ENCODE measurements at places on chromosomes 2 and 18.

- no peak for DNase-seq
Observed at GRCh38 chr2:240300261-240300821, 135.1 kb upstream of the GPC1 start.

DNA sequence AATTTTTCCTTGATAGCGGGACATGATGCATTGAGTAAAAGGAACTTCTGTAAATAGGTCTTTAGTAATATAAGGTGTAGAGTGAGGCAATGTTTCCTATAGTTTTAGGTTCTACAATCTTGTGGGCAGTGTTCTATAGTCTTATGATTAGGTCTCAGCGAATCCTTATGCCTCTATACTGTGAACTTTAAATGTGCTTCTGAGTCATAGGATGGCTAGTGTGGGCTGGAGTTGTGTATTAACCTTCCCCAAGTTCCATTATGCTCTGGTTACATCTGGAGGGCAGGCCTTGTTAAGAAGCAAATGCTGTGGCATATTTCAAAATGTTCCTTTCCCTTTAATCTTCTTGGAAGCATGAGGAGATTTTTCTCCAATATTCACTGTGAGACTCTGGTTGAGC, 73.5 kb downstream of the ROCK2 start:
- no peak for DNase-seq

GRCh38 chr2:69452687-69453086, 15.5 kb upstream of the NFU1 start:
- no peak for DNase-seq

DNA sequence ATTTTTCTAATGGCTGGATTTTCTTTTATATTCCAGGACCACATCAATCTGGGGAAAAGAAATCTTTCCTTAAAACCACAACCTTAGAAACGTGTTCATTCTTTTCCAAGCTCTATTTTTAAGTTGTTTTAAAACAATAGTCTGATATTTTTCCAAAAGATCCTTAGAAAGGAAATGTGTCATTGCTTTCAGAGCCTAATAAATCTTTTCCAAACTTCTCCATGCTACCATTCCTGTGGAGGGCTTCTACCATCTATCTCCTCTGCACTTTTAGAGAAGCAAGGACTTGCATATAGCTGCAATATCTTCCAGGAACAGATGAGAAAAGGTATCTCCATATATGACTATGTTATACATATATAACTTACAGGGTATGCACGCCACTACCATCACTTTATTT, 21.2 kb downstream of the WDFY1 start:
- DNase-seq: no peak

GRCh38 chr2:118371515-118371914, 283.2 kb downstream of the INSIG2 start:
- DNase-seq: peak; percentile 72

DNA sequence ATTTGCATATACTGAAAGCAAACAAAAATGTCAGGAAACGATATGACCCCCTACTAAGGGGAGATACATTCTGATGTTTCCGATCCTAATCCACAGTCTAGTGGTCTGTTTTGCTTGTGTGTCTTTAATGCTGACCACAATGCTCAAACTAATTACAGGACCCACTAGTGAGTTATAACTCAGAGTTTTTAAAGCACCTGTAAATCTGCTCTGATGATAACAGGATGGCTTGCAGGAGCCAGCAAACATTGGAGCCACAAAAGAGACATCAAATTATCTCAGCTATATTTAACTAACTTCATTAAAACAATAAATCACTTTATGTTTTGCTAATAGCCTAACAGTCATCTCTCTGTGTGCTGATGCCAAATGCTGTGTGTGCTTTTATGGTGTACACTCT, 300.3 kb downstream of the NBAS start:
- DNase-seq: no peak

DNA sequence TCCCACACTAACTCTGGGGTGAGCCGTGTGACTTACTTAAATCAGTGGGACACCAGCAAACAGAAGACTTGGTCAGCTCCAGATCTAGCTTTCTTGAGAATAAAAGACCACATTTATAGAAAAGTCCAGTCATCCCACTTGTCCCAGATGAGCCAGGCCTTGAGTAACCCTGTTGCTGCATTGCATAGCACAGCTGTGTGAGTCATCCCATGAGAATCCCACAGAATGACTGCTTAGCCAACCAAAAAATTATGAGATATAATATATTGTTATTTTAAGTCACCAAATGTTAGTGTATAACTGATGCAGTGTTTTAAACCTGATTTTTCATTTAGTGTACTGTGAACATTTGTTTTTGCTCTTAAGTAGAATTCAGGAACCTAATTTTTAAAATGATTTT, 94.2 kb upstream of the FSHR start:
- no peak for DNase-seq

GRCh38 chr2:202564226-202564625, 70.5 kb upstream of the FAM117B start:
- no peak for DNase-seq

DNA sequence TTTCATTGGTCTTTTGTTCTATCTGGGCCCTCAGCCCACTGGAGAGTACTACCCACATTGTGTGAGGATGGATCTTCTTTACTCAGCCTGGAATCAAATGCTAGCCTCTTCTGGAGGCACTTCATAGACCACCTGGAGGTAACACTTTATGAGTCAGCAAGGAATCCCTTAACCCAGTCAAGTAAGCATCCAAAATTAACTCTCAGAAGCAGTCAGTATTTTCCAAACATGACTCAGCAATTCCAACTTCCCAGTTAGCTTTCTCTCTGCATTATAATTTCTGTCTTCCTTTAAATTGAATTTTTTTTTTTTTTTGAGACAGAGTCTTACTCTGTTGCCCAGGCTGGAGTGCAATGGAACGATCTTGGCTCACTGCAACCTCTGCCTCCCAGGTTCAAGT, 142.7 kb downstream of the ACKR3 start:
- no peak for DNase-seq

GRCh38 chr18:41244591-41245037, 710.4 kb upstream of the PIK3C3 start:
- DNase-seq: no peak

GRCh38 chr18:50822756-50823155, 2.9 kb upstream of the MRO start:
- no peak for DNase-seq

DNA sequence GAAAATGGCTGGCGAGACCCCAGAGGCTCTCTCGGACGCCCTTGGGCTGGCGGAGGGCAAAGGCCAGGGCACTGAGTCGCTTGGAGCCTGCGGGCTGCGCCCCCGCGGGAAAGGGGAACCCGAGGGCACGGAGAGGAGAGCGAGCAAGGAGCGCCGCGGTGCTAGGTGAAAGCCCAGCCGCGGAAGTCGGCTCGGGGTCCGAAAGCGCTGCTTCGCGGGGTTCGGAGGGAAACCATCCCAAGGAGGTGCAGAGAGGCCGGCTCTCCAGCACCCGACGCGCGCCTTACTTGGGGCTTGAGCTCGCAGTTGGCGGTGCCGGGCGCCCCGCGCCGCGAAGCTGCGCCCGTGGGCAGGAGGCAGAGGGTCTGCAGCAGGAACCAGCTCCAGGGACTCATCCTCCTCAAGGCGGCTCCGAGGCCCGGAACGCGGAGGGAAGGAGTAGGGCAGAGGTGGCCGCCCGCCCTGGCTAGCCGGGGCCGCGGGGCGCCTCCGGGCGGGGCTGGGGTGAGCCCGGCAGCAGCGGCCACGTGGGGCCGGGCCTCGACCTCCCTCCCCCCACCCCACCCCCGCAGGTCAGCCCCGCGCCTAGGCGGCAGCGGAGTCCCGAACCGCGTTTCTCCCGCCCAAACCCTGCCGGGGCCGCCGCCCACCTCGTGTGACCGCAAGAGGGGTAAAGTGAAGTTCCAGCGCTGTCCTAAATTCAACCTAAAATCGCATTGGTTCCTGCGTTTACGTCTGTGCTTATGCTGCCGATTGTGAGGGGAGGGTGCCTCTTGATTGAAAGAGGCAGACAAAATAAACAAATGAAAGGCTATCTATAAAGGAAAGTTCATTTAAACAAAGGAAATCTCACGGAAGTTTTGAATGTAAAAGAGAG, at the start of gene TRABD2A:
TSS of gene TRABD2A (minus strand) at position 440 of the 877 bp plus-strand sequence. CDS start at position 395, 45 bp downstream.
- no peak for DNase-seq

DNA sequence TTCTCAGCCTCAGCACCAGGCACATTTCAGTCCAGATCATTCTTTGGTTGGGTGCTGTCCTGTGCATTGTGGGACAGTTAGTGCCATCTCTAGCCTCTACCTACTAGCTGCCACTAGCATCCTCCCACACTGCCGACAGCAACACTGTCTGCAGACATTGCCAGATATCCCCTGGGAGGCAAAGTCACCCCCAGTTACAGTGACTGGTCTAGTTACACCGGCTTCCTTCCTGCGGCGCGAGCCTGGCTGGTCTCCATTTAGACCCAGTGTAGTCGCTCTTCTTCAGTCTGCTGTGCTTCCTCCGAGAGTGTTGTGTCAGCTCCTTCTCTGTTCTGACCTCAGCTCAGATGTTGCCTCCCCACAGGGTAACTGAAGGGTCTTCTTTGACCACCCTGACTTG, 283.1 kb downstream of the PHLPP1 start:
- DNase-seq: no peak

DNA sequence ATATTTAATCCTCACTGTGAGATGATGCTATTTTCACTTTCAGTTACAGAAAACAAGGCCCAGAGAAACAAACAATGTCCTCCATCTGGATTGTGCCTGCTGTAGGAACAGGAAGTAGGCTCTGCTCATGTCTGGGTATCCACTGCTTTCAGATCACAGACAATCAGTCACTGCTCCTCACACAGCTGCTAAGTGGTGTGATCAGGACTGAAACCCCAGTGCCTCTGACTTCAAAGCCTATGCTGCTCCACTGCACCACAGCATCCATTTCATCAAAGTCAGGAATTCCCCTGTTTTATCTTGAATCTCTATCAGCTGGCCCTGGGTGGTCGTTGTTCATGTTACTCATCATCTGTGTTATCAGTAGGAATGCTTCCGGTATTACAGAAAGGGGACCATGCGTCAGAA, 303.8 kb upstream of the TRIB2 start:
- DNase-seq: no peak

- DNase-seq: no peak
Observed at GRCh38 chr2:63881205-63881604, 39.5 kb downstream of the UGP2 start.

- no peak for DNase-seq
Observed at GRCh38 chr18:28767727-28768211, 590.8 kb upstream of the CDH2 start.

DNA sequence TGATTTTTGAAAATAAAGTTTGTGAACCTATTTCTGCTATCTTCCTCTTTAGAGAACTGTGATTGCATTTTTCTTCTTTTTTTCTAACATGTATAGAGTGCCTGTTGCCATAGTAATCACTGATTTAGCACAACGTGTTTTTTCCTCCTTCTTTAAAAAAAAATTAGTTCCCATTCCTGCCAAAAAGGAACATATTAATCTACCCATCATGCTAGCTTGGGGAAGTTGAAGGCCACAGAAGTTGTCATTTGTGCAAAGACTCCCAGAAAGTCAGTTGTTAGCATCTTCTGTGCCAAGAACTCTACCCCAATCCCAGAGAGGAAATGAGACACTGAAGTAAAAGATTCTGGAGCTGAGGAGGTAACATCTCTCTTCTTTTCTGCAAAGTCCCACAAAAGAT, 57.3 kb downstream of the SLC8A1 start:
- no peak for DNase-seq

DNA sequence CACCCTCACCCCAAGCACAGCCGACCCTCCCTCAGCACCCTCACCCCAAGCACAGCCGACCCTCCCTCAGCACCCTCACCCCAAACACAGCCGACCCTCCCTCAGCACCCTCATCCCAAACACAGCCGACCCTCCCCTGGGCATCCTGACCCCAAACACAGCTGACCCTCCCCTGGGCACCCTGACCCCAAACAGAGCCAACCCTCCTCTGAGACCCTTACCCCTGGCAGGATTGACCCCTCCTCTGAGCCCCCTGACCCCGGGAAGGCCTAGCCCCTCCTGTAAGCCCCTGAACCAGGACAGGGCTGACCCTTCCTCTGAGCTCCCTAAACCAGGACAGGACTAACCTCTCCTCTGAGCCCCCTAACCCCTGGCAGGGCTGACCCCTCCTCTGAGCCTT, 84.4 kb upstream of the RAB6C start:
- no peak for DNase-seq

GRCh38 chr2:143081616-143082015, 47.6 kb upstream of the ARHGAP15 start:
- no peak for DNase-seq

- DNase-seq: no peak
Observed at GRCh38 chr2:230765611-230766300, 53.1 kb downstream of the CAB39 start.
